Stimulated activated CD4-positive, alpha-beta T cell treated with anti-CD3 and anti-CD28 coated beads, Interleukin-15, amount 100 ng/mL, for 1 hour (primary cell): ENCODE measurements at places on chromosomes 4 and X.

DNA sequence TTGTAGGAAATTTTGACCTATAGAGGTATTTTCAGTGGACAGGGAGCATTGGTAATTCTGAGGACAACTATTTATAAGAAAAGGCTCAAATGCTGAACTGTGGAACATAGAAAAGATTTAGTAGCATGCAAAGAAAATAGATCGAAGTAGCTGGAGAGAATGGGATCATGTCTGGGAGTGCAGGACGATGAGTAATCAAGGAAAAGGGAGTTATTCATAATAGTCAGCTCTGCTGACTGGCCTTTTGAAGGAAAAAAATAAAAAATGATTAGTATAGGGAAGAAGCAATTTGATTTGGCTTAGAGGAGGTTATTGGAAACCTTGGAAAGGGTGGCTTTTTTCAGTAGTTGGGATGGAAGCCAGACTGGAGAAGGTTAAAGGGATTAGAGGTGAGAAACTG lies 22.9 kb upstream of the ANK2 start:
- no peak for DNase-seq

GRCh38 chr4:5018096-5018495 lies 1.2 kb downstream of the CYTL1 start:
- no peak for DNase-seq

DNA sequence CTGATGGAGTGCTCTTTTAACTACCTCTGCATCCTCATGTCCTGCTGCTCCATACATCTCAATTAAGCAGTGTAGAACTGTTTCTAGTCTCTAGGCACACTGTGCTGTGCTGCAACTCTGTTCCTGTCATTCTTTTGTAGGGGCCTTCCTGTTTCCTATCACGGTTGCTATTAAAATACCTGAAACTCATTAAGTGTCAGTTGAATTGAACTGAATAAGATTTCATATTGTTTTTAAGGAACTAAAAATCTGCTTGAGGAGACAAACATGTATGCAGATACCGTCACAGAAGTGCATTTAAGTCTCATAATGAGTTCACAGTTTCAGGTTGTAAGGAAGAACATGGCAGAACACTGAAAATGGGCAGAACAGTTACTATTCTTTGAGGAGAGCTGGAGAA lies 170.1 kb downstream of the LARP7 start:
- DNase-seq = no peak

DNA sequence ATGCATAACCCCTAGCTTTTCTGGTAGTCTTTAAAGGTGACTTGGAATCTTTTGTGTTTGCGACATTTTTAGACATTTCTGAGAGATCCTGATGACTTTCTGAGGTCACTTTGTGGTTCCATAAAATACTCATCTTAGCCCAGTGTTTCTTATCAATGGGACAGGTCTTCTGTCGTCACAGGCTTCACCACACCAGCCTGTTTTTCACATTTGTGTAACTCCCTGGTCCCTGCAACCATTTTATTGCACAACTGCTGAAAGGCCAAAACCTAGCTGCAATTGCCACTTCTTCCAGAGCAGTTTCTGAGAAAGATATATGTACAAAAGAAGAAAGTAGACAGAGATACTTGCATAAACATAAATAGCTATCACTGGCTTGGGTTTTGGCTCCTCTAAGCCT lies 120.9 kb downstream of the IL15 start:
- no peak for DNase-seq

GRCh38 chrX:2374086-2374485 lies 126.7 kb downstream of the DHRSX start:
- no peak for DNase-seq
